ENCODE measurements at places on chromosomes 16 and 17. TPM values are rescaled to one million over a fixed set of nuclear protein-coding genes. Genes with fewer than 3 reads are reported as not detected.
A peak's percentile ranks its signal among the peaks of the same experiment; 100 is the strongest.

SHBG gene
- not detected for total RNA-seq

CD300H gene
- not detected for total RNA-seq

C16orf96 gene
- total RNA-seq = not detected

KRT24 gene
- total RNA-seq = not detected

SERPINF2 gene
- 20.6 TPM for total RNA-seq

WDR59 gene
- total RNA-seq = 22.0 TPM

SMIM36 gene
- total RNA-seq = not detected

SLC35G3 gene
- not detected for total RNA-seq

GOSR1 gene
- 33.0 TPM for total RNA-seq

TSPAN10 gene
- total RNA-seq = not detected

GRCh38 chr16:13863075-13863765 is 56.7 kb upstream of the ERCC4 start:
- H3K36me3 ChIP-seq = no peaks in the 10 kb centered on the region
- no peaks in the 10 kb centered on the region for H3K27me3 ChIP-seq
- H3K4me1 ChIP-seq = peaks cover 3% of the 10 kb centered on the region
- no peak overlapping the region for H3K4me3 ChIP-seq

- DNase-seq = no peak
- H3K4me1 ChIP-seq = peaks cover 9% of the 10 kb centered on the region
- no peak overlapping the region for H3K27ac ChIP-seq
Measured at GRCh38 chr17:50487213-50488096, 8.8 kb downstream of the RSAD1 start.

DNA sequence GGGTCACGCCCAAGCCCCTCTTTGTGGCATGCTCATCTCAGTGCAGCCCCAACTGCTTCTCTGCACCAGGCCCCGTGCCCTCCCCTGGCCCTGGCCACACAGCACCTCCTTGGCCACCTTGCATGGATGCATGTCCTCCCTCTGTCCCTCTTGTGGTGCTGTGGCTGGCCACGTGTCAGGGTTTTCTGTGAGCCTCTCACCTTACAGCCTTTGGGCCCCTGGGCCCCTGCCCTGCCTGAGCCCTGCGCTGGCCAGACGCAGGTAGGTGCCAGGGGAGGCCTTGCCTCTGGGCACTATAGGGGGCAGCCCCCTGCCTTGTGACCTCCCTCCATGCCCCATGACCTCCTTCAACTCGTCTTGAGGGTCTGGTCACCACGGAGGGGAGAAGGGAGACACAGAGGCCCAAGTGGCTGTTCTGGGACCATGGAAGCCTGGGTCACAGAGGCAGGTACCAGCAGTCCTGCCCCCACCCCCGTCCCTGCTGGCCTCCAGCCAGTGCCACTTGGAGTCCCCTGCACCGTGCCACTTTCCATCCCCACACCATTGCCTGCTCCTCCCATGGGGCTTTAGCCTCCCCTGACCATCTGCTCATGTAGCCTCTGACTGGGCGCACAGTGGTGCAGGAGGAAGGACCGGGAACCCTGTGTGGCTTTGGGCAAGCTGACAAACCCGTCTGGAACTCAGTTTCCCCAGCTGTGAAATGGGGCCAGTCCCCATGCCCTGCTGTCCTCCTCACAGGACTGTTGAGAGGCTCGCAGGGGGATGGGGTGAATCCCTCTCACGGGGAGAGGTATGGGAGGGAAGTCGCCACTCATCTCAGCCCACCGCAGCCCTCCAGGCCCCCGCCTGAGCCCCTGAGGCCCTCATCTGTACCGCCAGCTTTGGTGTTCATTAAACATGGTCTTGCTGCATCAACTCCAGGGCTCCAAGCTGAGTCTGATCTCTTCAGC is 11.5 kb upstream of the ATP6V0C start:
- no peaks in the 10 kb centered on the region for H3K36me3 ChIP-seq
- no peak overlapping the region for H3K4me3 ChIP-seq
- H3K4me1 ChIP-seq = peaks cover 12% of the 10 kb centered on the region
- no peak for DNase-seq

GRCh38 chr16:62562121-62562520 is 525.9 kb upstream of the CDH8 start:
- H3K36me3 ChIP-seq = no peaks in the 10 kb centered on the region
- no peaks in the 10 kb centered on the region for H3K27me3 ChIP-seq
- no peak overlapping the region for H3K27ac ChIP-seq
- no peaks in the 10 kb centered on the region for H3K4me1 ChIP-seq

DNA sequence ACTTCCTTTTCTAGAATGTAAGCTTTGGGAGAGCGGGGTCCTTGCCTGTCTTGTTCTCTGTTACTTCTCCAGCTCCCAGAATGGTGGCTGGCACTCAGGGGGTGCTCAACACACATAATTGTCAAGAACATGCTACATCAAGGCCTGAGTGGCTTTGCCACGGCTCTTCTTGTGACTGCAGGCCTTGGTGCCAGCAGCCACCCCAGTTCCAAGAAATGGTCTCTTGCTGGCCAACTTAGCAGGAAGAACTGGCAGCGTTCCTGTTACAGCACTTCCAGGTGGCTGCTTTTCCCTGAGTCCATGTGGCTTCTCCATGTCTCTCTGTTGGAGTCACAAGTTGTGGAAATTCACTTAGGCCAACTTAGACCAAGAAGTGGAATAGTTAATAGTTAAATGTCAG is 36.1 kb downstream of the PRKCB start:
- no peak for DNase-seq
- H3K4me3 ChIP-seq = no peak overlapping the region
- H3K27ac ChIP-seq = no peak overlapping the region
- H3K4me1 ChIP-seq = no peaks in the 10 kb centered on the region

- H3K27me3 ChIP-seq = no peaks in the 10 kb centered on the region
- no peak for DNase-seq
- H3K36me3 ChIP-seq = no peaks in the 10 kb centered on the region
- H3K4me3 ChIP-seq = no peak overlapping the region
- H3K27ac ChIP-seq = no peak overlapping the region
- H3K4me1 ChIP-seq = no peaks in the 10 kb centered on the region
Measured at GRCh38 chr17:40735016-40735415, 20.1 kb downstream of the KRT25 start.

- H3K4me3 ChIP-seq = no peak overlapping the region
- no peaks in the 10 kb centered on the region for H3K4me1 ChIP-seq
- no peak overlapping the region for H3K27ac ChIP-seq
- no peaks in the 10 kb centered on the region for H3K36me3 ChIP-seq
Measured at GRCh38 chr17:76171706-76172105, 30.7 kb upstream of the FOXJ1 start.

GRCh38 chr16:50737420-50737959 is 4.4 kb upstream of the CYLD start:
- H3K36me3 ChIP-seq = no peaks in the 10 kb centered on the region
- no peak overlapping the region for H3K27ac ChIP-seq
- no peak overlapping the region for H3K4me3 ChIP-seq
- no peaks in the 10 kb centered on the region for H3K27me3 ChIP-seq
- H3K4me1 ChIP-seq = no peaks in the 10 kb centered on the region

GRCh38 chr16:1788708-1789100 is 4.8 kb downstream of the IGFALS start:
- H3K4me3 ChIP-seq = no peak overlapping the region
- DNase-seq = peak; percentile 2
- H3K27ac ChIP-seq = no peak overlapping the region
- H3K27me3 ChIP-seq = no peaks in the 10 kb centered on the region

DNA sequence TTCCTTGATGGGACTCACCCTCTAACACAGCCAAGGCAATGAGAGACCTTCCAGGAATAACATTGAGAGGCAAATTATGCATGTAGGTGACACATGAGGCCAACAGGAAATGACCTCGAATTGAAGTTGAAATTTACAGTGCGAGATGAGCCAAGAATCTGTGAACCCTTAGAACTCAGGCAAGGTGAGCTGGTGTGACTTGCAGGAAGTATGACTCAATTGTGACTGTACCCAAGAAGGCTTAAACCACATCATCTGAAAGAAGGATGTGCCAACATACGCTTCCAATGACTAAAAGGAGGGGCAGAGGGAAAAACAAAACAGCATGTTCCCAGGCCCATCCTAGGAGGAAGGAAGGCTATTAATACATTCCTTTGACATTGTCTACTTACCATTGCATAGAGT is 44.8 kb downstream of the PITPNC1 start:
- no peak overlapping the region for H3K4me3 ChIP-seq
- H3K27ac ChIP-seq = no peak overlapping the region
- no peaks in the 10 kb centered on the region for H3K4me1 ChIP-seq
- no peaks in the 10 kb centered on the region for H3K27me3 ChIP-seq
- H3K36me3 ChIP-seq = no peaks in the 10 kb centered on the region

DNA sequence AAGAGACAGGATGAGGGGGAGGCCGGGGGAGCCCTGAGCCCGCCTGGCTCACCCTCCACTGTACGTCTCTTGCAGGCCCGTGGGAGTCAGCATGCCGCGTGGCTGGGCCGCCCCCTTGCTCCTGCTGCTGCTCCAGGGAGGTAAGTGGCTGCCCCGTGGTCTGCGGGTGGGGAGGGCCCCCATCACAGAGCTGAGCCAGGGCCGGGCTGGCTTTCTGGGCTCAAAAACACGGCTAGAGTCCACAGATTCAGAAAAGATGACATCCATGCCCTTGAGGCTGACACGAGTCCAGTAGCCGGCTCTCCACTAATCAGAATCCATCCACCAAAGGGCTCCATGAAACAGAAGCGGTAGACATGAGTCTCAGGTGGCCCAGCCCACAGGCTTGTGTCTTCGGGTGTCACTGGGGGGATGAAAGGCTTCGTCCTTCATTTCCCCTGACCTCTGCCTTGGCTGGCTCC is 28.0 kb downstream of the IL21R start:
- H3K27me3 ChIP-seq = no peaks in the 10 kb centered on the region
- no peaks in the 10 kb centered on the region for H3K4me1 ChIP-seq
- no peak overlapping the region for H3K4me3 ChIP-seq
- H3K27ac ChIP-seq = no peak overlapping the region

- H3K27me3 ChIP-seq = peaks cover 45% of the 10 kb centered on the region
- H3K4me3 ChIP-seq = no peak overlapping the region
- H3K4me1 ChIP-seq = peaks cover 15% of the 10 kb centered on the region
- DNase-seq = no peak
- H3K36me3 ChIP-seq = no peaks in the 10 kb centered on the region
- H3K27ac ChIP-seq = no peak overlapping the region
Measured at GRCh38 chr17:49000943-49001342, 3.8 kb downstream of the IGF2BP1 start.

- no peaks in the 10 kb centered on the region for H3K36me3 ChIP-seq
- H3K27me3 ChIP-seq = no peaks in the 10 kb centered on the region
- no peaks in the 10 kb centered on the region for H3K4me1 ChIP-seq
Measured at GRCh38 chr16:23283571-23283970, 18.5 kb upstream of the SCNN1B start.

DNA sequence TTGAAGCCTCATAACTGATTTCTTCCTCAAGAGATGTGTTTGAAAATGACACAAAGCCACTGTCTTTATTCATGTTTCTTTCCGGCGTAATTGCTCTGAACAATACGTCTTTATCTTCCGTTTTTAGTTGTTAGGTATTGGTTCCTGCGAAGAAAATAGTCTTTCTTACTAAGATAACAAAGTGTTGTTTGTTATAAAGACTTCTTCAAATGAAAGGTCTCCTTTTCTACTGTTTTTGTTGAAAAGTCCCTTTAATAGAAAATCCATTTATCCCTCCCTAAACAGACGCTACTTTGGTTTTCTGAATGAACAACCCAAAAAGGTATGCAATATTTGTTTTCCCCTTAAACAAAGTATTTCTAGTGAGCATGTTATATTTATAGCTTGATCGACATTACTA is 469.1 kb downstream of the KCNJ18 start:
- H3K36me3 ChIP-seq = no peaks in the 10 kb centered on the region
- H3K27me3 ChIP-seq = no peaks in the 10 kb centered on the region
- no peak overlapping the region for H3K4me3 ChIP-seq
- H3K27ac ChIP-seq = no peak overlapping the region
- no peak for DNase-seq

GRCh38 chr17:58710948-58711552 is 18.6 kb downstream of the RAD51C start:
- no peak overlapping the region for H3K27ac ChIP-seq
- H3K4me1 ChIP-seq = no peaks in the 10 kb centered on the region
- no peaks in the 10 kb centered on the region for H3K27me3 ChIP-seq
- DNase-seq = no peak
- H3K36me3 ChIP-seq = no peaks in the 10 kb centered on the region

- H3K27me3 ChIP-seq = no peaks in the 10 kb centered on the region
- DNase-seq = no peak
- H3K4me3 ChIP-seq = no peak overlapping the region
- no peak overlapping the region for H3K27ac ChIP-seq
- H3K4me1 ChIP-seq = no peaks in the 10 kb centered on the region
- H3K36me3 ChIP-seq = no peaks in the 10 kb centered on the region
Measured at GRCh38 chr17:63370696-63371095, 75.4 kb downstream of the CYB561 start.

DNA sequence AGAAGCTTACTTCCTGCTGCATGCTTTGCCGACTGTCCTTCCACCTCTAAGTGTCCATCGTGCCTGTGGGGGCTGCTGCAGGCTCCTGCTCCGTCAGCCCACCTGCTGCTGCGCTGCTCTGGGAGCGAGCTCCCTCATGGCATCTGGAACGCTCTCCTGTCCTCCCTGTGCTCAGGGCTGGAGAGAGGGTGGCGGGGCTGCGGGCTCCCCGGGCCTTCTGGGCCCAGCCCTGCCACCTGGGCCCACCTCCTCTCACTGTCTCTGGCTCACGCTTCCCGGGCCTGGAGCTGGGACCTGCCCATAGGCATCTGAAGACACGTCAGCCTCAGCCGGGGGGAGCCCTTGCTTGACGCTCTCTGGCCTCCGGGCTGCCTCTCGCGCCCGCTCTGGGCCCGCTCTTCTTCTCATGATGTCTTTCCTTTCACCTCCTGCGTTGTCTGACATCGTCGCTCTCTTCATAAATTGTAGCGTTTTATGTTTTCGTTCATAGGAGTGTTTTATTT is 27.0 kb downstream of the NME3 start:
- no peaks in the 10 kb centered on the region for H3K27me3 ChIP-seq
- H3K4me1 ChIP-seq = no peaks in the 10 kb centered on the region
- no peak overlapping the region for H3K4me3 ChIP-seq
- no peak for DNase-seq
- H3K36me3 ChIP-seq = peaks cover 69% of the 10 kb centered on the region

DNA sequence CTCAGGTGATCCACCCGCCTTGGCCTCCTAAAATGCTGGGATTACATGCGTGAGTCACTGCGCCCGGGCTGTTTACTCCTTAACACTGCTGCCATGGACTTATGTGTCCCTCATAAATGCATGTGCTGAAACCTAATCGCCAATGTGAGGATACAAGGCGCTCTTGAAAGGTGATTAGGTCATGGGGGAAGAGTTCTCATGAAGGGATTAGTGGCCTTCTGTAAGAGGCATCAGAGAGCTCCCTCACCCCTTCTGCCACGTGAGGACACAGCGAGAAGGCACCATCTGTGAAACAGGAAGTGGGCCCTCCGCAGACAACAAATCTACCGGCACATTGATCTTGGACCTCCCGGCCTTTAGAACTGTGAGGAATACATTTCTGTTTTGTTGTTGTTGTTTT is 19.1 kb downstream of the ITPRIPL2 start:
- no peaks in the 10 kb centered on the region for H3K4me1 ChIP-seq
- no peak overlapping the region for H3K27ac ChIP-seq
- DNase-seq = no peak
- H3K27me3 ChIP-seq = no peaks in the 10 kb centered on the region
- H3K36me3 ChIP-seq = no peaks in the 10 kb centered on the region

- peaks cover 97% of the 10 kb centered on the region for H3K36me3 ChIP-seq
- no peak overlapping the region for H3K27ac ChIP-seq
- no peaks in the 10 kb centered on the region for H3K4me1 ChIP-seq
- no peaks in the 10 kb centered on the region for H3K27me3 ChIP-seq
Measured at GRCh38 chr17:75815399-75815798, 28.8 kb downstream of the UNC13D start.
